SK-N-SH (cell line): ENCODE measurements at places on chromosomes 5 and 9. TPM values are rescaled to one million over a fixed set of nuclear protein-coding genes. Genes with fewer than 3 reads are reported as not detected.

The SARDH gene
- polyA plus RNA-seq: 2.9 and 5.9 TPM in 2 replicates

The FCN1 gene
- not detected in 2 replicates for polyA plus RNA-seq

- no peak for DNase-seq
Observed at GRCh38 chr9:109168170-109168569, 1.1 kb upstream of the FRRS1L start.

The WDR5 gene
- 35.1 and 36.6 TPM in 2 replicates for polyA plus RNA-seq

- DNase-seq: peak; percentile 6
Observed at GRCh38 chr5:7991125-7991821, 122.3 kb downstream of the MTRR start.

DNA sequence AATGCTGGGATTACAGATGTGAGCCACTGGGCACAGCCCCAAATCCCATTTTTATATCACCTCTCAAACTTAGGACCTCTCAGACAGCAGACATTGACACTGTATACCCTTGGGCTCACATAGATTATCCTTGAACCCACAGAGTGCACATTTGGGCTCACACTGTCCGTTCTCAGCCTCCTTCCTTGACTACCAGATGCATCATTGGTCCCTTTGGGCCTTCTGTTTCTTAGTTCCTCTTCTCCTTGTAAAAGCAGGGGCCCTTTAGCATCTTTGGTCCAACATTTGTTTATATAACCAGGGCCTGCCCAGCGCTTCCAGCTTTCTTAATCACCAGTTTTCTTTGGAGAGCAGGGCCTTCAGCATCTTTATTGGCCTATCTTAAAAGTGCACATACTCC is 126.2 kb downstream of the SEC61B start:
- DNase-seq: no peak

DNA sequence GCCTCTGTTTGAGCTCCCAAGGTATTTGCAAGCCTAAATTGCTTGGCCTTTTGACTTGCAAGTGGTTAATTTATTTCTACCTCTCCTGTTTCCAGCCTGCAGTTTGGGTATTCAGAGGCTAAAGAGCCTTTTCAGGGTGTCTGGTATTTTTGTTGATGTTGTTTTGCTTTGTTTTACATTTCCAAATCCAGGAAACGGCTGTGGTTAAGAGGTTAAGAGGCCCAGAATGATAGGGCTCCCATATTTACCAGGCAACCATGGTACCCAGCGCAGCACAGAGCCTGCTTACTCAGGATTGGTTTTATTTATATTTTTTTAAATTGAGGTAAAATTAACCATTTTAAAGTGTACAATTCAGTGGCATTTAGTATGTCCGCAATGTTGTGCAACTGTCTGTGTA is 92.1 kb downstream of the PDZD2 start:
- no peak for DNase-seq

- peak; percentile 66 for DNase-seq
Observed at GRCh38 chr5:6712142-6712576, 1.1 kb upstream of the TENT4A start.

DNA sequence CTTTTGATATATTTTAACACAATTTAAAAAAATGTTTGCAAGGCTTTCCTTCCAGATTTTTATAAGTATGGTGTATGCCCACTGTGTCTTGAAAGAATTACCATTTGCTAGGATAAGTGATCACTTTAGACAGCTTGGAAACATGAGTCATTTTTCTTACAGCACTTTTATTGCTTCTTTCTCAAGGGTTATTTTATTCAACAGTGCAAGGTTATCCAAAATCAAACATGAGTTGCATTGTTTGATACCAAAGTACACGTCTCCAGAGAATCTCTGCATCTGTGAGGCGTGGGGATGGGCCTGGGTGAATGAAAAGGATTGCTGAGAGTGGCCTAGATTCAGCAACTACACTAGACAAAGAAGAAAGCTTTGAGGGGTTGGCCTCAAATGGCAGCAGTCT is 329.6 kb downstream of the ADAMTS6 start:
- no peak for DNase-seq

GRCh38 chr5:161078793-161079192 is 226.8 kb upstream of the ATP10B start:
- no peak for DNase-seq

GRCh38 chr9:127524373-127524772 is 73.1 kb downstream of the LRSAM1 start:
- no peak for DNase-seq

GRCh38 chr5:127536687-127537086 is 19.2 kb downstream of the PRRC1 start:
- peak; percentile 14 for DNase-seq

DNA sequence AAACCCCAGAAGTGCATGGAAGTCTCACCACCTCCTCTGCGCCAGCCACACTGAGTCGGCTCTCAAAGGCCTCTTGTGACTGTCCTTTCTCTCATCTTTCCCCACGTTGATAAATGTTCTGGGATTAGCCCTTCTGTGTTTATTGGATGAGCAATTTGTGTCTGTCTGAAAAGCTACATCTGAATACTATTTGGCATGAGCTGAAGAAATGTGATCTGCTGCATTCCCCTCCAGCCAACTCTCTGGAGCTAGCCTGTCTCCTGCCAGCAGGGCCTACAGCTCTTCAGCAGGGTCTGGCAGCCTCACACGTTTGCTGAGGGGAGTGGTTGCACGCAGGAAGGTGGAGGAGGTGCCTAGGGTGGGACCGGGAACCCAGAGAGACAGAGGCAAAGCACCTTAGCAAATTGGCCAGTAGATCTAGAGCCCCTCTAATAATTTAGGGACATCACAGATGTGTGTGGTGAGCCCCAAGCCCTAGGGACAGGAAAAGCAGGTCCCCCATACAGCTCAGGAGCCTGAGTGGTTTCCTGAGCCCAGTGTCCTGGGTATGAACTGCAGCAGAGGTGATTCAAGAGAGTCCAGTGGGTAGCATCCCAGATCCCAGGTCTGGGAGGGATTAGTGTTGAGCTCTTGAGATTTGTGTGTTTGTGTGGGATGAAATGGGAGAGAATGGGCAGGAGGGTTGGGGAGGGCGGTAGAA is 20.5 kb upstream of the B4GALT1 start:
- DNase-seq: no peak

The DNAH5 gene
- 0.74 and 1.0 TPM in 2 replicates for polyA plus RNA-seq

The UBAC1 gene
- 67.7 and 69.3 TPM in 2 replicates for polyA plus RNA-seq

DNA sequence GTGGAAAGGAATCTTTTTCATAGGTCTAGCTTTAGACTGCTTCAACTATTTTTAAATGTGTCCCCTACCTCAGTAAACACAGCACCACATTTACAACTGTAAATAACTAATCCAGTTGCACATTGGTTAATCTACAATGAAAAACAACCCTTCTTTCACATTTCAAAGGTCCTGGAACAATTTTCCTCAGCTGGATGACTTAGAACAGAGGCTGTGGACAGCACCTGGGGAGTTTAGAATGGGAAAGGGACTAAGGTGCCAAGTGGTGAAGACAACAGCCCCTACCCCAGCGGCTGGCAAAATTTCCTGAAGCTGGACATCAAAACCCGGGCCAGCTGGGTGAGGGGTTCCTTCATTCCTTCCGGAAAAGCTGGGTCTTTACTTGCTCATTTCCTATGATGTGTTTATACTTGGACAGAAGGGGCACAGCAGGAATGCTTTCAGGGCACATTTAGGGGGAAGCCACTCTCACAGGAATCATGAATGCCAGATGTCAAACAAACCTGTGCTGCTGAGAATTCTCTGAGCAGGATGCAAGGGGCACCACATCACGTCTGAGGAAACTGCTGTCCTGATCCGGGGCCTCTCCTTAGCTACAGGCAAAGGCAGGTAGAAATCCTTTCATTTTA is 158.3 kb downstream of the NR2F1-AS1 start:
- DNase-seq: peak; percentile 18

DNA sequence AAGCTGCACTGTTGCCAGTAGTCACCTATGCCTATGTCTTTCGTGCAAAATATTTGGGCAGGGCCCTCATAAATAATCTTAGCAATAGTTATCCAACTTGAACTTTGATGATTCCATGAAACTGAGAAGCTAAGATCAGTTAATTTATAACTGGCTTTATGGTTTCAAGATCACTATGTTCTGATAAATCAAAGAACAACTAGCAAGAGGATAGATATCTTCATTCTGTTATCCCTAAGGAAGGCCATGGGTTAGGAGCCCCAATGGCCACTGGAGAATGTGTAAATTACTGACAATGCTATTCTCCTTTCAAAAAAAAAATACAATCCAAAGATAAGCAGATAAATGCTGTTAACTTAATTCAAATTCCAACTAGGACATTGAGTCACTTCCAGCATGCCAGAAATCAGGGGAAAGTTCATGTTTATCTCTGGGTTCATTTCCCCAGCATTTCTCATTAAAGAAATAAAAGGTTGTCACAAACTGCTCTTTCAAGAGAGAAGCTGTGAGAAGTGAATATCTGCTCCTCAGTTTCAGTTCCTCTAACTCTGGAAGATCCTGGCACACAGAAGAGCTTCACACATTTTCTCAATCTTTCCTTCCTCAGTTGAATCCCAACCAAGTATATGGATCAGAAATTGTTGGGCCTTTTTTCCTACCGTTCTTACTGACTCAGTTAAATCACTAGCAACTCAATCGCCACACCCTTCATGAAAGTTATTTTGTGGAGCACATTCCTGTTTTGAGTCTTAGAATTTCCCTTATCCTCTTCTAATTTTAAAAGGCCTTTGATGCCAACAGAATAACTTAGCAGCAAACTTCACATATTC is 59.6 kb upstream of the SLC1A1 start:
- no peak for DNase-seq

The BTNL8 gene
- not detected in 2 replicates for polyA plus RNA-seq

DNA sequence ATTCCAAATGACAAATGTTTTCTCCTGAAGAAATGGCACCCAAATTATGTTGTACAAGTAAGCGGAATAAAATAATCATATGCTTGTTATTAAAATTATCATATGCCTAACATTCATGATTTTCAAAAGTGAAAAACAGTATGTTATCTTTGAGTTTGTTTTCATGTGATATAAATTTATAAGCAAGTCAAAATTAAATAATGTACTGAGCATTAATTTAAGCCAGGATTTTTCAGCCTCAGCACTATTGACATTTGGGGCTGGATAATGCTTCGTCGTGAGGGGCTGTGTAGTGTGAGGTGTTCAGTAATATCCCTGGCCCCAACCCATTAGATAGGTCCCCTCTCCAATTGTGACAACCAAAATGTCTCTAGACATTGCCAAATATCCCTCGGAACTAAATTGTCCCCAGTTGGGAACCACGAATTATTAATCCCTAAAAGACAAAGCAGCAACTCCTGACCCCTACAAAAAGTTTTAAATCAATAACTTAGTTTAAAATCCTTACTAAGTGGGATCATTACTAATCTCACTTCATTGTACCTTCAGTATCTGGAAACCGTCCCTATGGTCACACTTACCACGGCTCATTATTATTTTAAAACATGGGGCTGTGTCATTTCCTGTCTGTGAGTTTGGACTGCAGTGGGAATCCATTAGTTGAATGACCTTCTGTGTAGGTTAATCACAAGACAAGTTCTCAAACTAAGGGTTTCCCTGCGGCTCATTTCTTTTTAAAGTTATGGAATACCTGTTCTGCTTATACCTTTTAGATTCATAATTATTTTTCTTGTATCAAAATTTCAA is 1.3 kb upstream of the NNT start:
- DNase-seq: peak; percentile 43

The CARD6 gene
- 0.03 TPM in 2 replicates for polyA plus RNA-seq

GRCh38 chr5:51203598-51203997 is 179.7 kb upstream of the ISL1 start:
- no peak for DNase-seq

The CDC42SE2 gene
- polyA plus RNA-seq: 8.6 and 11.4 TPM in 2 replicates

GRCh38 chr5:134738963-134739661 is 764 bp downstream of the CAMLG start:
- DNase-seq: peak; percentile 48

GRCh38 chr5:42944989-42945388 is 95.1 kb downstream of the ANXA2R start:
- no peak for DNase-seq

DNA sequence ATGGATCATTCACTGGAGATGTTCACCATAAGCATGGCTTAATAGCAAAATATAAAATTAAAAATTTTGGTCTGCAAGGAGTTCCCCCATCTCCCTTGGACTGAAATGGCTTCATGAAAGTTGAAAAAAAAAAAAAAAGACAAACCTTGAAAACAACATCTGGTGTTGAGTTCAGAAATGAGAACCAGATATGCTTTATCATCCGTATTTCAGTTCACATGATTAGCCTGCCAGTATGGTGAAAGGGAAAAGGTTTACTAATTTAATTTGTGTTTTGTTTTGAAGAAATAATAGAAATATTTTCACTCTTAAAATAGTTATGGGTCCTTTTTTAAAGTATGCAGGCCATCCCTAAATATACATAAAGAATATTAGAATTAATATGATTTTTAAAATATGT is 67.8 kb downstream of the TMEM167A start:
- DNase-seq: peak; percentile 61

DNA sequence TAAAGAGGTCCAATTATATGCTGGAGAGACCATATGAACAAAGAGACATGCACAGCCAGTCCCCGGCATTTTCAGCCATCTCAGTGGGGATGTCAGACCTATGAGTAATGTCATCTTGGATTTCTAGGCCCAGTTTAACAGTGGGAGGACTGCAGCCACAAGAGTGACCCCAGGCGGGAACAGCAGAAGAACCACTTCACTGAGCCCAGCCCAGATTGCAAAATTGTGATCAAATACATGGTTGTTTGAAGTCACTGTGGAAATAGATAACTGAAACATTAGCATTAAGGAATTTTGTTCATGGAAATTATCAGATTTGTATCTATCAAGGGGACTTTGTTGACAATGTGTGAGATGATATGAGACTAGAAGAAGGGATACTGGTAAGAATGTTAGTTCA is 42.1 kb upstream of the C9orf57 start:
- no peak for DNase-seq

The GKAP1 gene
- polyA plus RNA-seq: 1.7 and 1.8 TPM in 2 replicates

- no peak for DNase-seq
Observed at GRCh38 chr9:122789256-122790046, 718 bp downstream of the OR5C1 start.

GRCh38 chr9:124899845-124900244 is 37.9 kb downstream of the ARPC5L start:
- DNase-seq: no peak

- DNase-seq: no peak
Observed at GRCh38 chr9:98502976-98503325, 205.8 kb downstream of the GABBR2 start.

DNA sequence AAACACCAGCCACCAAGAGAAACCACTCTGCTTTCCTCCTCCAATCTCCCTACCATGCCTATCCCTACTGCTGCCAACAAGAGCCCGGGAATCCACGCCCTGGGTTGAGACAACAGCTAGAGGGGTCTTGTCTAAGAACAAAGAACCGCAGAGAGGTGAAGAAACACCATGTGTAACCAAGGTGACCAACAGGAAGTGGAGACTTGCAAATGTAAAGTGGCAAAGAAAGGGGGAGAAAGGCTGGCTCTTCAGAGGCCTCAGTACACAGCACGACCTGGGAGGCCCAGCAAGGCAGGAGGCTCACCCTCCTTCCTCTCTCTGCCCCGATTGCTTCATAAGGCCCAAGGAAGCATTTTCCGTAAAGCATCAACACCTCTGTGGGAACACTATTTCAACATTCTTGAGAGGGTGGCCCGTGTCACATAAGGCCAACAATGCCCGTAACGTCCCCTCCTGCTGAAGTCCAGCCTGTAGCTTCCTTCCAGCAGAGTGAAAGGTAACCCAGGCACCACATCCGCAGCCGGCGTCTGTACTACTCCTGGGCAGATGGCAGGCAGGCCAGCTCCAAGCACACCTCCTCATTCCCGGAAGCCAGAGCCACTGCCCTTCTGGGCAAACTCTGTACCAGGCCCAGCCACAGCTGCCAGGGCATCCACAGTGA is 18.3 kb downstream of the CCNJL start:
- DNase-seq: no peak

- DNase-seq: peak; percentile 59
Observed at GRCh38 chr9:135152614-135153334, 65.3 kb downstream of the OLFM1 start.
